ENCODE measurements at places on chromosomes 1 and 21. TPM values are rescaled to one million over a fixed set of nuclear protein-coding genes. Genes with fewer than 3 reads are reported as not detected.

DNA sequence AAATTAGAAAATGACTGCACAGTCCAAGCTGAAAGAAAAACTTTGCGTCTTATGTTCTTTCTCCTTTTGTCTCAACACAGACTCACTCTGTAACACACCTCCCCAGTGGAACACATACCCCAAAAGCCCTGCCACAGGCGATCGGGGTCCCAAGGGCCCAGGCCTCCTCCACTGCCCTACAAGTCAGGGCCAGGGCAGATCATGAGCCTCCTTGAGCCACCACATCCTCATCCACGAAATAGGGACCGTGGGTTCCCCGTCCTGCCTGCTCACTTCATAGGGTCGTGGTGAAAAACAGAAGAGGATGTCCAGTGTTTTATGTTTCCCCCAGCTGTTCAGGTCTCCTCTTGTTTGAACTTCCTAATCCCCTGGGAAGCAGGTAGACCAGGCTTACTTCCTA is 116.7 kb downstream of the KCNN3 start:
- no peak for DNase-seq

DNA sequence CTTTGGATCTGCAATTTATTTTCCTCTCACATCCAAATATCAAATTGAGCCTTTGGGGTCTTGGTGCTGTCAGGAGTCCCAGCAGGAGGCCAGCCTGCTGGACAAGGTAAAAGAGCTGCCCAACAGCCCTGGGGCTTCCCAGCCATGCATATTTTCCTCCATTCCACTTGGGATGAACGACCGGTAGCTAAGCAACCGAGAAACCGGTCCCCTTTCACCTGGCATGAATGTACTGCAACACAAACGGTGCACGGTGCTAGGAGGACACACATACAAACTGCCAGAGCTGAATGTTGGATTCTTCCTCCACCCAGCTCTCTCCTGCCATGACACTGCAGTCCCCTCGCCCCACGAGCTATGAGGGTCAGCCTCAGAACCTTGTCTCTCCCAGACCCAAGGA is 42.7 kb downstream of the BCAR3 start:
- no peak for DNase-seq

DNA sequence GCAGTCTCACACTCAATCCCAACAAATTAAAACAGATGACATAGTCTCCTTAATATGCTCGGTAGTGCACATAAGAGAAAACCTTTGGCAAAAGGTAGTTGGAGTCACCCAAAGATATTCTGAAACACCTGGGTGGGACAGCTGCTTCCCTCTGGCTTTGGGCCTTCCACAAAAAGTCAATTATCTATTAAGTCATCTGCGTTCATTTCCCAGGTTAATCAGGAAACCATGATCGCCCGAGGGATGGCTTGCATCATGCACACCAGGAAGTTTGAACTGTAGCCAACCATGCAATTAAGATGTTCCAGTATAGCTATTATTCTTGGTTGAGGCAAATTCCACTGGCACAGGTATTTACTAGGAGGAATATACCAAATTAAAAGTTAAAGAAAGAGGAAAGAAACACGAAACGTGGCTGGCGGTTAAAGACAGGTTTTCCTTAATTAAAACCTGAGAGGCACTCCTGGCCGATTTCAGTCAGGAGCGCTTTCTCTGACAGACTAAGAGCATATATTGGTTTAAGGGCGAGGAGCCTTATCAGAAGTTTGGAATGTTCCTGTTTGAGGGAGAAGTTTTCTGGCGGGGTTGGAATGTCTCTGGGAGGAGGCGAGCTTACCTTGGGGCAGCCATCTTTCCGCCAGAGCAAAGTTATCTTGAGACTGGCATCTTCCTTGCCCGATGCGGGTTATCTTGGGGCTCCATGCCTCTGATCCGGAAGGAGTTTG is 19.9 kb downstream of the CLDN17 start:
- no peak for DNase-seq

DNA sequence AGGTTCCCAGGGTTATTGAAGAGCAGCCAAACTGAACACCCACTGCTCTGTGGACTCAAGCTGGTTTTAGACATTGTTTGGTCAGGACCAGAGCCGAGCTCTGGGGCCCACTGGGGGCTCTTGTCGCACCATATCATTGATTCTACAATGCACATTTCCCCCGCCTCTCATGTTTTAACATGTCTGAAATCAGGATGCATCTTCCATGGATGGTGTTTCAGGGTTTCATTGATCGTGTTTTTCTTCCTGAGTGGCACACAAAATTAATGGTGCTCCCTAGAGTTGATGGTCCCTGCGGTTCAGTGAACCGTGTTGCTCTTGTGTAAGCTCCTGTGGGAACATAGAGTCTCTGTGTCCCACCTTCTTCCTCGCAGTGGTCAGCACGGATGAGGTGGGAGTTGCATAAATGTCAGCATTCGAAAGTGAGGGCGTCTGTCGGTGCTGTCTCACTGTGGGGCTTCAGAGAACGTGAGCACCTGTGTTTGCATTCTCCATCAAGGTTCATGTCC is 38.3 kb downstream of the GALNT2 start:
- DNase-seq: no peak

DNA sequence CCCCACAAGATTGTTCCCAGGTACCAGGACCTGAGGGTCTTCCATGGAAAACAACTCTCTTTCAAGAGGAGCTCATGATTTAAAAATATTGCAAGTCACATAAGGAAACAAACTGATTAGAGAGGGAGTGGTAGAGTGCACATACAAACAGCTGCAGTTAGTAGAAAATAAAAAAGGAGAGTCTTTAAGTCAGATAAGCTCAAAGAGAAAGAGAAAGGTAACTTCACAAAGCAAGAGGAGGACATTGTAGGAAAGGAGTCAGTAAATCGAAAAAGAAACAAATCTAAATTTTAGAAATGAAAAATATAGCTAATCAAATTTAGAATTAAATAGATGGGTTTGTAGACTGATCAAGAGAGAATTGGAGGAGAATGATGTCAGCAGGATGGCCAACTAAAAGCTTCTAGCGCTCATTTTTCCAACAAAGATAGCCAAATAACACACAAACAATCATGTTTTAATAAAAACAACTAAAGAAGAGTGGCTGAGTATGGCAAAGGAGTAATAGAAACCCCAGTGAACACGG is 86.1 kb upstream of the CD53 start:
- no peak for DNase-seq

DNA sequence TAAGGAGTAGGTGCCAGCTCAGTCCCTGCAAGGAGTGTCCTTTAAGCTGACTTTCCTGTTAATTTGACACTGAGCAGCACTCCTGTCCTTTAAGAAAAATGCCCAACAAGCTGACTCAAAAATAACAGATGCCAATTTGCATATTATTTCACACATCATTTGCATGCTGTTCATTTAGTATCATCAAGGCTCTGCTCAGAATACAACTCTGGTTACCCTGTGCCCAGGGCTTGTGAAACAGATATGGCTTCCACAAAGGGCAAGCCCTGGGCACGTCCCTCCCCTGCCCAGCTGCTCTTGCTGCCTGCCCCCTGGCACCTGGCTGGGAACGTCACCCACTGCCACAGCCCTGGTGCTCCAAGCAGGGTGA is 10.3 kb downstream of the KCNN3 start:
- DNase-seq: no peak

- DNase-seq: peak; percentile 9
Measured at GRCh38 chr21:40547906-40548513, 298.9 kb downstream of the DSCAM start.

DNA sequence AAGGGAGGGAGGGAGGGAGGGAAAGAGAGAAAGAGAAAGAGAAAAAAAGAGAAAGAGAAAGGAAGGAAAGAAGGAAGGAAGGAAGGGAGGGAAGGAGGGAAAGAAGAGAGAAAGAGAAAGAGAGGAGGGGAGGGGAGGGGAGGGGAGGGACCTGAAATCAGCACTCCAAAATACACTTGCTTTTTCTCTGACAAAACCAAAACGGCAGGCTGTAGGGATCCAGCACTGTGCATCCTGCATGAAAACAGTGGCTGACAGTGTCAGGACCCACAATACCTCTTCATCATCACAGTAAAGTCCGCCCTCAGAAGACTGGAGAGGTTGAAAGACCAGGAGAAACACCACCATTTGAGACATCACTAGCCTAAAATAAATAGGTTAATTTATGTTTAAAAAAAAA is 156.0 kb upstream of the SOD1 start:
- DNase-seq: no peak

DNA sequence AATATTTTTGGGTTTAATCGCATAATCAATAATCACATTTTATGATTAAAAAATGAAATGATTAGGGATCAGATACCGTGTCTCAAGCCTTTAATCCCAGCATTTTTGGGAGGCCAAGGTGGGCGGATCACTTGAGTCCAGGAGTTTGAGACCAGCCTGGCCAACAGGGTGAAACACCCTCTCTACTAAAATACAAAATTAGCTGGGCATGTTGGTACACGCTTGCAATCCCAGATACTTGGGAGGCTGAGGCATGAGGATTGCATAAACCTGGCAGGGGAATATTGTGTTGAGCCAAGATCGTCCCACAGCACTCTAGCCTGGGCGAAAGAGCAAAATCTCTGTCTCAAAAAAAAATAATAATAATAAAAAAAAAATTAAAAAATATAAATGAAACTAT is 1581.4 kb downstream of the KCNT2 start:
- DNase-seq: no peak

DNA sequence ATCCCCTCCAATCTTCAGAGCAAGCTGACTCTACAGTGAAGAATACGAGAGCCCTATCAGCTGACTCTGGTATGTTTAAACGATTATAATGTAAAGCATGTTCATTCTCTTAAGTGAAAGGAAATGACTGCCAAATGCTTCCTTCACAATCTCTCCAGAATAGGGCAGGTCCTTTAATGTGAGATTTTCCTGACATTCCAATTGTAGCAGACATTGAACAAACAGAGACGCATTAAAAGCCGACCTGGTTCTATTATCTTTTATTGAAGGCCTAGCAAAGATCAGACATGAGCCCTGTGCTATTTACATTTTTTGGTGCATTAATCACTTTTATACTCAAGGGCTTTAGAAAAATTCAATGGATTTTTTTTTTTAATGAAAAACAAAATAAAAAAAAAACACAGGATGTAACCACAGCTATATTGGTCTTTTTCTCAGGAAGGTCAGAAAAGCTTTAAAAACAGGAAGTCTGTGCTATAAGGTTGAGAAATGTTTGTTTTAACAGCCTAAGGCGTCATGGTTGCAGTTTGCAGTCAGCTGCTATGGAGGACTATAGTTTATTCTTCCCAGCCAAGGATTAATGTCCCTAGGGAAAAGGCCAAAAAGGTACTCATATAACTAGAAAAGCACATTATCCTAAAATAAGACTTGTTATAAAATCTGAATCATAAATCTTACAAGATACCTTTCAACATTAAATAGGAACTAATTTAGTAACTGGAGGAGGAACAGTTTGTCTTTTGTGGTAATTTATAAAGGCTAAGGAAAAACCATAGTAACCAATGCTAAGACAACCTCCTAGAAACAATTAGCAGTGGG is 104.8 kb downstream of the RERE start:
- DNase-seq: no peak

GRCh38 chr1:195516036-195516435 is 1092.2 kb downstream of the KCNT2 start:
- no peak for DNase-seq

DNA sequence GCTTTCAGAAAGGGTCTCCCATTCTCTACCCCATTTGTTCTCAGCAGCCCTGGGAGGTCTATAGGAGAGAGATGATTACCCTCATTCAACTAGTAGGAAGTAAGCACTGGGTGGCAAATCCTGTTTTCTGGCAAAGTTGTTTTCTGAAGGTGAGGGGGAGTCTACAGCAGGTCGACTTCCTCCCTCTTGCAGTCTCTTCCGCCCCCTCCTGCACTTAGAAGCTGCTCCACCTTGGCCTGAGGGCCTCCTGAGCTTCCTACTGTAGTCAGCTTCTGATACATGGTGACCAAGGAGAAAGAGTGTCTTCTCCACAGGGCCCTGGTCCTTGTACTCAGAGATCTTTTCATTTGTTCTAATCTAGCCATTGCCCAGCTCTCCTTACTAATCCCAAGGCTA is 93.1 kb downstream of the RGL1 start:
- no peak for DNase-seq

Gene SH2D5
- 44.9 TPM for total RNA-seq

All from G401 (cell line).